ENCODE measurements at places on chromosomes 12 and 14.

- DNase-seq: no peak
Observed at GRCh38 chr14:62123961-62124360, 361.7 kb downstream of the SNAPC1 start.

- DNase-seq: no peak
Observed at GRCh38 chr12:40110586-40110985, 4.7 kb upstream of the SLC2A13 start.

DNA sequence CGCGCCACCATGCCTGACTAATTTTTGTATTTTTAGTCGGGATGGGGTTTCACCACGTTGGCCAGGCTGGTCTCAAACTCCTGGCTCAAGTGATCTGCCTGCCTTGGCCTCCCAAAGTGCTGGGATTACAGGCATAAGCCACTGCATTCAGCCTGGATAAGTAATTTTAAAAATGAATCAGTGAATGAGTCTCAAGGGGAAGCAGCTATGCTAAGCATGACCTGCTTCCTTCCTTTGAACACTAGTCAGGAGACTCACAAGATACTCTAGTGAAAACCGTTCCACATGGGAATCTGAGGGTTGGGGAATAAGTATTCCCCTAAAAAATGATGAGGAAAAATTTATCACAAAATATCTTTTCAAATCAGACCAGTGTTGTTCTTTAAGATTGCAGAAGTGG is 10.7 kb upstream of the FAM234B start:
- no peak for DNase-seq

GRCh38 chr14:92945544-92945943 is 22.6 kb downstream of the CHGA start:
- DNase-seq: no peak

- no peak for DNase-seq
Observed at GRCh38 chr12:2636741-2637340, 157.9 kb upstream of the FKBP4 start.

GRCh38 chr12:82952946-82953345 is 266.2 kb downstream of the TMTC2 start:
- no peak for DNase-seq

DNA sequence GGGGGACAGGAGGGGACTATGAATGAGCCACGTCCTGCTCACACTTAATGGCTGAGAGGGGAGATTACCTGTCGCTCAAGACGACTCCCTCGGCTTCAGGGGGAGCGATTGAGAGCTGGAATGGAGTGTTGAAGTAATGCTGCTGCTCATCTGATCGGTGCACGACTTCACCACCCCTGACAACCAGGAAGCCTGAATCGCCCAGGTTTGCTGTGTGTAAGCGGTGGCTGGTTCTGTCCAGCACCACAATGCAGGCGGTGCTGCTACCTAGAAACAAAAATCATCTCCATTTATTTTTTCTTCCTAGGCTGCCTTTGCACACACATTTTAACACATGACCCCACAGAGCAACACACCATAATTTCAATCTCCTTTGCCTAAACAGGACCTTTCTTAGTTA is 37.3 kb downstream of the PPTC7 start:
- DNase-seq: no peak

DNA sequence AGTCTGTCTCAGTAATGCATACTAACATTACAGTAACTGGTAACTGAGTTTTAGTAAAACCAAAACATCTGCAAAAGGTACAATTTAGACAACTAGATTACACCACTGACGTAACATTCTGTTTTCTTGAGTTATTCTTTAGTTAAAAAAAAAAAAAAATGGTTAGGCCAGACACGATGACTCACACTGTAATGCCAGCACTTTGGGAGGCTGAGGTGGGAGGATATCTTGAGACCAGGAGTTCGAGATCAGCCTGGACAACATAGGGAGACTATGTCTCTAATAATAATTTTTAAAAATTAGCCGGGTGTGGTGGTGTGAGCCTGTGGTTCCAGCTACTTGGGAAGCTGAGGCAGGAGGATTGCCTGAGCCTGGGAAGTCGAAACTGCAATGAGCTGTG is 34.1 kb downstream of the AP5M1 start:
- DNase-seq: no peak

GRCh38 chr12:11808931-11809330 is 159.5 kb downstream of the ETV6 start:
- no peak for DNase-seq

DNA sequence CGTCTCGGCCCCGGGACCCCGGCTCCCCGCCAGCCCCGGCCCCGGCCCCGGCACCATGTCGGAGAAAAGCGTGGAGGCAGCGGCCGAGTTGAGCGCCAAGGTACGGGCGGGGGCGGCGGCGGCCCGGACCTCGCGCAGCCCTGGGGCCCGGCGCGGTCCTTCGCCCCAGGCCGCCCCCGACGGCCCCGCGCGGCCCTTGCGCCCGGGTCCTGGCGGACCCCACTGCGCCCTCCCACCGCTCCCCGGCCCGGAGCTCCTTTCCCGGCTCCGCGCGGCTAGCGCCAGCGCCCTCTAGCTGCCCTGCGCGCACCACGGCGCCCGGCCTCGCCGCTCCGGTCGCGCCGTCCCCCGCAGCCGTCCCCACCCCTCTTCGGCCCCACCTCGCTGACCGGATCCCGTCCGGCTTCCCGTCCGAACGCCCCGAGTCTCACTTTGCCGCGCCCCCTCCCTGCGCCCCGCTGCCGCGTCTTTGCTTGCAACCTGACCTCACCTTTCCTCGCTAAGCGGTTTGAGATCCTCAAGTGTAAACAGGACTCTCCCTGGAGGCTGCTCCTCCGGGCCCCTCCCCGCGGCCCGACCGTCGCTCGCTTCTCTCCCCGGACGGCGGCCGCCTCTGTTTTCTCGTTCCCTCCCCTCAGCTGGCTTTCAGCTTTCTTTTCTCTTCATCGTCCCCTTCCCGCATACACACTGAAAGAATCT is 637 bp downstream of the PTMS start:
- DNase-seq: peak; percentile 89

- no peak for DNase-seq
Observed at GRCh38 chr12:10252201-10252600, 39.5 kb downstream of the GABARAPL1 start.

DNA sequence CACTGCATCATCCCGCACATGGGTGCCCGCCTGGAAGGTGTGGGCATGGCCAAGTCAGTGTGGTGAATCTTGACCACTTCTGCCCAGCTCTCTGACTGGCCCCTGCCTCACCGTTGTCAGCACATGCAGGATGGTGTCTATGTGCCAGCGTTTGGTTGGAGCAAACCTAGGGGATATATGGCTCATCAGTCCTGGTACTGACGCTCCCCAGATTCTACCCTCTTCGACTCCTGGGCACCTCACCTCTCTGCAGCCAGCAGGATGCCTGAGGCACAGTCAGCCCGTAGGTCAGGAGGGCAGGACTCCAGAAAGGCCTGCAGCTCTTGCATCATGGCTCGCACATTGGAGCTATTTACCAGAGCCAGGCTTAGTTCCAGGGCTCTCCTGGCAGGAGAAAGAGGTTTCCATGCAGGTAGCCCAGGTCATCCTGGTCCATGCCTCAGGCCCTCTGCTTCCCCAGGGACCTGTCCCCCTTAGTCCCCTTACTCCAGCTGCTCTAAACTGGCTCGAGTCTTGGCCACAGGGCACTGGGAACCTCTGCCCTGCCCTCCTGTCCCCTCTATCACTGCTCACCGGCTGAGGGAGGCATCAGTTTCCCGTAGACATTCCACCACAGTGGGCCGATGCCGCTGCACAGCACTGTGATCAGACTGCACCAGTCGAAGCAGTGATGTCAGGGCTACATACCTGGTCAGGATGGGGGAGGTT is 4.0 kb downstream of the AP1G2 start:
- DNase-seq: no peak

- DNase-seq: no peak
Observed at GRCh38 chr14:67270145-67270753, 29.0 kb downstream of the PALS1 start.

DNA sequence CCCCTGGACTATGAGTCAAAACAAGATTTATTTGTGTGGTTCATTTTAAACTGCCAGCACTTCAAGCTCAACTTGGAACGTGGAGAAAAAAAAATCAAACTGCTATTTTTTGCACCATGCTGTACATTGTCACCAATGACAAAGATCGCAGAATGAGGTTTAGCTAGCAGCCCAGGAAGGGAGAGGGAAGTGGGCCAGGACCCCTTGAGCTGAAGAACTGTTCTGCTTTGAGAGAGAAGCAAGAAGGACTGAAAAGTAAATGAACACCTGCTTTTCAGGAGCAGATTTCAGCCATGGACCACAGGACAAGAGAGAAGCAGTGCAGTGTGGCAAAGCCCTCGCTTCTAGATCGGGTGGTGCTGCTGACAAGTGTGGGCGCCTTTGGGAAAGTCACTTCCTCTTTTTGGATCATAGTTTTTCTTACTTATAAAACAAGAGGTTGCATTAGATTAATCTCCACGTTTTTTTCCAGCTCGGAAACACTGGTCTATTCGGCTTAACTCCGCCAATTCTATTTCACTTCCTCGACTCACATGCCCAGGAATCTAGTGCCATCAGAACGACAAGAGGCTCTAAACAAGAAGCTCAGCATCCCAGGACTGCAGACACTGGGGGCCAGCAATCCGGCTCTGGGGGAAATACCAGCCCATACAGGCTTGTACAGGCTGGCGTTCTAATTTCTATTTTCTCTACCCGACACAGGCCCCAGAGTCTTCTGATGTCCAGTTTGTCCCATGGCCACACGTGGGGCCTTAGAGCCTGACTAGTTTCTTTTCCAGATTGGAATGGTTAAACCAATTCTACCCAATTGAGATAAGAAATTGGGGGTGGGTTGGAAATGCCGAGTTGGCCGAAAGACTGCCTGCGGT is 129.9 kb downstream of the CRACR2A start:
- DNase-seq: no peak

All from lower lobe of right lung (tissue), 2 donors.